ENCODE measurements at places on chromosomes 4 and X.

DNA sequence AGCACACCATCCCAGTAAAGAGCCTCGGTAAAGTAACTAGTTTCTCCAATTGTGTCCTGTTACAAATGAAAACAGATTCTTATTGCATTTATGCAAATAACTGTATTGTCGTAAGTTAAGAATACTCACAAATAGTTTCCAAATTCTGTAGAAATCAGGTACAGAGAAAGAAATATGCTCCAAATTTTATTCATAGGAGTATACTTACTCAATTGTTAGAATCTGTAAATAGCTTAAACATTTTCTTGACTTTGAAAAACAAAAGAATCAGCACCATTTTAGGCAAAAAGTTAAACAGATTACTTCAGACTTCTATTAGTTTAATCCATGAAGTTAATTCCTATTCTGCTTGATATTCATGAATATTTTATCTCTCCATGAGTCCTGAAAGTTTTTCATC, 10.7 kb downstream of the CNGA1 start:
- H3K27me3 ChIP-seq, result no peaks in the 10 kb centered on the region
- no peak for DNase-seq
- no peak overlapping the region for H3K27ac ChIP-seq
- H3K4me1 ChIP-seq, result no peaks in the 10 kb centered on the region
- peaks cover under 1% of the 10 kb centered on the region for H3K36me3 ChIP-seq
- H3K4me3 ChIP-seq, result no peak overlapping the region

DNA sequence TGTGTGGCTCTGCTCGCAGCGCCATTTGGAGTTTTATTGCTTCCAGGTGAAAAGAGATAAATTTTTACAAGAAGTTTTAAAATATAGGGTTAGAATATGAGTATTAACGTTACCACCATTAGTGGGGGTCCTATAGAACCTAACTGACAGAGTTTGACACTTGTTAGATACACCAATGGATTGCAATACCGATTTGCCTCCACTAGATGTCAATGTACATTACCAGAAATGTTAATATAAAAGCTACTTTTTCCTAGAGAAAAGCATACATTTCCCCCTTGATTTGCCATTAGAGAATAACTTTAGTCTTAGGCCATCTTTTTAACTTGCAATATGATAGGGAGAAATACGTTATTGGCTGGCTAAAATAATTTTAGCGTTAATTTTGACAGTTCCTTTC, 108.4 kb downstream of the LINC00632 start:
- no peak overlapping the region for H3K4me3 ChIP-seq
- H3K27ac ChIP-seq, result no peak overlapping the region
- H3K36me3 ChIP-seq, result no peaks in the 10 kb centered on the region
- peaks cover 4% of the 10 kb centered on the region for H3K4me1 ChIP-seq
- peak; percentile 9 for DNase-seq

DNA sequence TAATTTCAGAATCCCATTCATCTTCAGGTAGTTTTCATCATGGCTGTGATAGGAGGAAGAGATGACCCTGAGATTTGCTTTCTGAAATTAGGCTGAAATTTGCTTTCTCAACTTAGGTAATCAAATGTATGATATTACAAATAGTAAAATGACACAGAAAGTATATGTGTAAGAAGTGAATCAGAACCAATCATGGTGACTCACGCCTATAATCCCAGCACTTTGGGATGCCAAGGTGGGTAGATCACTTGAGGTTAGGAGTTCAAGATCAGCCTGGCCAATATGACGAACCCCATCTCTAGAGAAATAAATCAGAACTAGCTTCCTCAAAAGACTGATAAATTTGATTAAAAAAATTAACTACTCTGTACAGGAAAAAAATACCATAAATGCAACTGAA, 555.4 kb downstream of the STPG2 start:
- DNase-seq, result no peak
- no peak overlapping the region for H3K4me3 ChIP-seq
- no peak overlapping the region for H3K27ac ChIP-seq
- no peaks in the 10 kb centered on the region for H3K27me3 ChIP-seq
- H3K36me3 ChIP-seq, result no peaks in the 10 kb centered on the region

DNA sequence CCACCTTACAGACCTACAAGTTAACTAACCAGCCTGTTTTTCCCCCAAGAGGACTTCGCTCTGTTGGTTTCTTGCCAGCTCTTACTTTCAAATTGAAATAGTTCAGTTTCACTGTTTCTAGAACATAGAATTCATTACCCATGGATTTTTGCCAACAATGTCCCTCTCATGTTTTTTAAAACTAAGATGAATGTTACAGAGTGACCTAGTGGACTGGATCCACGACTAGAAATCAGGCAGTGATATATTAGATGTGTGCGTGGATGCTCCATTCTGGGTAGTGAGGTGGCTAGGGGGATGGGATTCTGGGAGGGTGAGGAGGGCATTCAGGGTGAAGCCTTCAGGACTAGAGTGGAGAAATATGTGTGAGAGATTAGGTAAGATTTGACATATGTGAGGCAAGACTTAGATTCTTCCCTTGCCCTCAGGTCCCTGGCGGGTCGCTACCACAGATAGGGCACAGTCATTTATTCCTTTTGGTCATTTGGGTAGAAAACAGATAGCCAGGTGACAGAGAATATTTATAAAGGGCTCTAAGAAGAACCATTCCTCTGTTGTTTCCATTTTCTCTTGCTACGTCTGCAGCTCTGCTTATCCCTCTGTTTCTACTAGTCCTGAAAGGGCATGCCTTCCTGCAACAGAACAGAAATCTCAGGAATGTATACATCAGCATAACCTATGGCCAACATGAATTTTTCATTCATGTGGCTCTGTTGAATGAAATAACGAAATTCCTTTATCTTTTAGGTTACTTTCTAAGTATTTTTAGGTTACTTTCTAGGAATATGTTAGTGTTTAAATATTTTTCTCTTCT, 15.4 kb upstream of the JADE1 start:
- H3K4me3 ChIP-seq, result no peak overlapping the region
- no peak overlapping the region for H3K27ac ChIP-seq
- no peak for DNase-seq
- H3K4me1 ChIP-seq, result no peaks in the 10 kb centered on the region
- no peaks in the 10 kb centered on the region for H3K27me3 ChIP-seq
- H3K36me3 ChIP-seq, result no peaks in the 10 kb centered on the region

DNA sequence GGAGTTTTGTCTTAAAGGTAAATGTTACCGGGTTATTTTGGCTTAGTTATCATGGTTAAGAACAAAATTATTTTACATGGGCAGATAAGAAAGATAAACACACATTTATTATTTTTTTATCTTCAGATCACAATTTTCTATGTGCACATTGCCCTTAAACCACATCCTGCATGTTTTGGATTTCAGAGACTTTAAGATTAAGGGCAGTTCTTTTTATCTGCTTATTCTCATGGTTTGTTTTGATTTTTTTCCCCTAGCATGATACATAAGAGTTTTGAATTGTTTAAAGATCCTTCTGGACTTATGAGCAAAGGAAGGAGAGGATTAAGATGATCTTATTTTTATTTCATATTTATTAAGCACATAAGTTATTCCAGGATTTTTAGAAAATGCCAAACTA, 190.1 kb upstream of the BMP3 start:
- H3K4me3 ChIP-seq, result no peak overlapping the region
- H3K36me3 ChIP-seq, result no peaks in the 10 kb centered on the region
- H3K4me1 ChIP-seq, result no peaks in the 10 kb centered on the region
- DNase-seq, result no peak

- no peak overlapping the region for H3K27ac ChIP-seq
- no peaks in the 10 kb centered on the region for H3K4me1 ChIP-seq
- peaks cover 2% of the 10 kb centered on the region for H3K27me3 ChIP-seq
- peaks cover 6% of the 10 kb centered on the region for H3K36me3 ChIP-seq
These were observed 53.3 kb upstream of the SLC10A4 start for GRCh38 chr4:48429709-48430474.

DNA sequence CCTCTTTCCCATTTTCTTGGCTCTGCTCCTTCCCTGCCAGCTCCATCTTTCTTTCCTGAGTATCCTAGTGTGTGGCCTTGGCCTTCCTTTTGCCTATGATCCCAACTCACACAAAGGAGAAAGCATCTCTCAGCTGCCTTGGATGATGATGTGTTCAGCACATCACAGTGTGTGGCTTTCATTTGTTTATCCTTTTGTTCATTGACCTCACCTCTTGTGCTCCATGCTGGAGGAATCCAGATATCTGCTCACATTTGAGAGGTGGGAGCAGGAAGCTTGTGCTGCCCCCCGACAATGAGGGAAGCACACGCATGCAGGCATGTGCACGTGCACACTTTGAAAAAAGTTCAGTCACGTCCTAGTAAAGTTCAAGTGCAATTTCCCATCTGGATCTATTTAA, 131.0 kb downstream of the SMIM20 start:
- H3K4me1 ChIP-seq, result no peaks in the 10 kb centered on the region
- no peak overlapping the region for H3K4me3 ChIP-seq
- H3K27ac ChIP-seq, result no peak overlapping the region

- DNase-seq, result no peak
- peaks cover 17% of the 10 kb centered on the region for H3K36me3 ChIP-seq
- H3K27me3 ChIP-seq, result no peaks in the 10 kb centered on the region
These were observed at the start of gene KLKB1 for GRCh38 chr4:186227221-186227620. TSS of gene KLKB1 (plus strand) at chr4:186227507. CDS start at chr4:186228196, 689 bp downstream.

DNA sequence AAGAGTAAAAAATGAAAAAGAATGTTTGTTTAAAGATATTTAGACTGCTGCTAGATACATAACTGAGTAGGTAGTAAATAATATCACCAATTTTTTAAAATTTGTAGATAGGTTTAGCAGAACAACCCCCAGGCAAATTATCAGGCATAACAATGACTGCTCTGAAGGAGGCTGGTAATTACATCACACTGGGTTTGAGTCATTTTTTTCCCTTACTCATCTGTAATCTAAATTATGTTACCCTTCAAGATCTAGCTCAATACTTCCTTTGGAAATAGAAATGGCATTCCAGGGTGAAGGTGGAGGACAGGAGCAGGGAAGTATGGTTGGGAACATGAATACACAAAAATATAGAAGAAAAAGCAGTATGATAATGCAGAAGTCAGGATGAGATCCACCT, 431.6 kb upstream of the MAOA start:
- no peak overlapping the region for H3K4me3 ChIP-seq
- no peak overlapping the region for H3K27ac ChIP-seq
- DNase-seq, result no peak

- no peak for DNase-seq
- H3K4me3 ChIP-seq, result no peak overlapping the region
- H3K27ac ChIP-seq, result no peak overlapping the region
- H3K36me3 ChIP-seq, result no peaks in the 10 kb centered on the region
These were observed 1.9 kb downstream of the TLR7 start for GRCh38 chrX:12868747-12869146.

DNA sequence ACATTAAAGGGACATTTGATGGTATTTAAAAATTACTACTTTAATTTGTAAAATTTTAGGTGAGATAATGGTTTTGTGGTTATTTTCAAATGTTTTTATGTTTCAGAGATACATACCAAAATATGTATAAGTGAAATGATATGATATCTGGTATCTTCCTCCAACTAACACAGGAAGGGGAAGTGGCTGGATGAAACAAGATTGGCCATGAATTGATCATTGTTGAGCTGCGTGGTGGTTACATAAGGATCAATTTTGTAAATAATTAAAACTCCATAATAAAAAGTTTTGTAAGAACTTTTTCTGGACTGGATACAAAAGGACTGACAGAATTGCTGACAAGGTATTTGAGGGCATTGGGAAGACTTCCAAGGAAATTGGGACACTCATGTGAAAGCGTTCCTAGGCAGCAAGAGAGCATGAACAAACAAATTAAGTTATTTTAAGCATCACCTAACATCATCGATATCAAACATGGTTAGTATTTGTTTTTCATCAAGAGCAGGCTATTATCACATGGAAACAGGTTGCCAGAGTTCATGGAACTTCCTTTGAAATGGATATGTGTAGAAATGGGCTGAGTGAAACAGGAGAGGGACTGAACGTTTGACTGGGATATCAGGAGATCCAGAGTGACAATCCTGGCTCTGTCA, 4.4 kb upstream of the PGM2 start:
- H3K4me1 ChIP-seq, result peaks cover 17% of the 10 kb centered on the region
- H3K36me3 ChIP-seq, result peaks cover 5% of the 10 kb centered on the region
- DNase-seq, result no peak

DNA sequence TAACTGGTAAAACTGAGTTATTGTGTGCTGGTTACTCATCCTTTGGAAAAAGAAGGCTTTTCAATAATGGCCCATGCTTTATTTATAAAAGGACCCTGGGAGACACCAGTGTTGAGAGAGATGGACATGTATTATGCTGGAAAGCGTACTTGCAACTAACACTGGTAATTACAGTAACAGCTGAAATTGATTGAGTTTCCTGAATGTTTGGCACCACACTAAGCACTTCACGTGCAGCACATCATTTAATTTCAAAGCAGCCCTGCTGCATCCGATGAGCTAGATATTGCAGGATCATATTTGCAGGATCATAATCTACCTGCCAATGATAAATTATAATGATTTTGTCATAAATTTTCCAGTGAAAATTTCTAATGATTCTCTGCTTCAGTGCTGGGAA, 81.5 kb downstream of the QRFPR start:
- H3K27me3 ChIP-seq, result no peaks in the 10 kb centered on the region
- no peak overlapping the region for H3K27ac ChIP-seq
- no peaks in the 10 kb centered on the region for H3K4me1 ChIP-seq
- no peak overlapping the region for H3K4me3 ChIP-seq

DNA sequence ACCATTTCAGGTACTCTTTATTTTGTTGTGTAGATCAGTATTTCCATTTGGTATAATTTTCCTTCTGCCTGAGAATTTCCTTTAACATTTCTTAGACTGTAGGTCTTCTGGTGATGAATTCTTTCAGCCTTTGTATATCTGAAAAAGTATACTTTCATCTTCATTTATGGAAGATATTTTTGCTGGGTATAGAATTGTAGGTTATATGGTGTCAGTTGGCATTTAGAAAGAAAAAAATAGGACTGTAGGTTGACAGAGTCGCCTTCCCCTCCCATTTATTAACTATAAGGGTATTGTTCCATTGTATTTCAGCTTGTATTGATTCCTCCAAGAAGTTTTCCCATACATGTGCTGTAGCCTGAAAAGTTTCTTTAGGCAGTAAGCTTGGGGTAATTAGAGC, 71.9 kb downstream of the KDM6A start:
- no peak for DNase-seq
- no peak overlapping the region for H3K4me3 ChIP-seq
- H3K4me1 ChIP-seq, result peaks cover 4% of the 10 kb centered on the region
- no peaks in the 10 kb centered on the region for H3K36me3 ChIP-seq

- H3K4me1 ChIP-seq, result no peaks in the 10 kb centered on the region
- H3K27me3 ChIP-seq, result no peaks in the 10 kb centered on the region
- no peak for DNase-seq
- no peak overlapping the region for H3K27ac ChIP-seq
- H3K4me3 ChIP-seq, result no peak overlapping the region
These were observed 49.9 kb upstream of the NFKB1 start for GRCh38 chr4:102451266-102451665.

All from endothelial cell (in vitro differentiated cells).